Effector memory CD8-positive, alpha-beta T cell (primary cell): ENCODE measurements at places on chromosomes 5 and 9.

GRCh38 chr9:130226112-130226511 is 39.4 kb upstream of the HMCN2 start:
- no peak for DNase-seq
- H3K27me3 ChIP-seq: no peaks in the 10 kb centered on the region
- H3K4me3 ChIP-seq: no peak overlapping the region
- H3K36me3 ChIP-seq: peaks cover 6% of the 10 kb centered on the region

- no peaks in the 10 kb centered on the region for H3K27me3 ChIP-seq
- peaks cover 15% of the 10 kb centered on the region for H3K4me1 ChIP-seq
- no peak overlapping the region for H3K4me3 ChIP-seq
- peaks cover 10% of the 10 kb centered on the region for H3K36me3 ChIP-seq
- no peak for DNase-seq
- H3K27ac ChIP-seq: no peak overlapping the region
Observed at GRCh38 chr5:88279584-88279983, 10.9 kb upstream of the TMEM161B start.

DNA sequence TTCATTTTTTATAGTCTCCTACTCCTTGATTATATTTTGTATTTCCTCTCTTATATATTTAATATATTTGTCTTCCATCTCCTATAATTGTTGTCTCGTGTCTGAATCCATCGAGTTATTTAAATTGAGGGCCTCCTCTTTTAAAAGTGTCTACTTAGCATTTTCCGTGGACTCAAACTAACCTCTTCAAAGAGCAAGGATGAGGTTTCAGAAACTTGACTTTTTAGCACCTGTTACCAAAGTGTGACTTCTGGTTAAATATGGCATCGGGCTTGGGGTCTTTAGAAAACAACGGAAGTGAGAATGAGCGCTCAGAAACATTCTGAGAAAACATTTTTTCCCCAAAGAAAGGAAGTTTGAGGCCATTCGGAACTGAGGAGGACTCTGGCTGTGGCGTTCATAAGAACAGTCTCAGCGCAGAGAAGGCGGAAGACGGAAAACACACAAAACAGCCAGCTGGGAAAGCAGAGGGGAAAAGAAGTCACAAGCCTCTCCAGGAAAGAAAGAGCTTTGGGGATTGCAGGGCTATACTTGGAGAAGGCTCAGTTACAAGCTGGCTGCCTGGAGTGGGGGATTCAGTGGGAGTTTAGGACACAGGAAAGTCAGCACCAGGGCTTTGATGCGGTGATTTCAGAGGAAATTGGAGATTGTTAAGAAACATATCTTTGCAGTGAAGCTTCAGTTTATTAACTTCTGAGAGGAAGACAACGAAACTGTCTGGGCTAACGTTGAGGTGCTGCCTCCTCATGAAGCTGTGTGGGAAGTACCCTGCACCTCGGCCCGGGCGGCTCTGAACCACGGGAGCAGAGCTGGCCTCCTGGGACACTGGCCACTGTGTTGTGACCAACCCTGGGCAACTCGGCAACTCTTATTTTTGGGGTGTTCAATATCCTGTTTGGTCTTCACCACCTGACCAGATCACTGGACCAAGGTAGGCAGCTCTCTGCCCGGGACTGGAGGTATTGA is 25.1 kb upstream of the IRX2 start:
- no peak overlapping the region for H3K27ac ChIP-seq
- no peaks in the 10 kb centered on the region for H3K36me3 ChIP-seq
- no peaks in the 10 kb centered on the region for H3K27me3 ChIP-seq
- no peak for DNase-seq
- H3K4me1 ChIP-seq: no peaks in the 10 kb centered on the region

DNA sequence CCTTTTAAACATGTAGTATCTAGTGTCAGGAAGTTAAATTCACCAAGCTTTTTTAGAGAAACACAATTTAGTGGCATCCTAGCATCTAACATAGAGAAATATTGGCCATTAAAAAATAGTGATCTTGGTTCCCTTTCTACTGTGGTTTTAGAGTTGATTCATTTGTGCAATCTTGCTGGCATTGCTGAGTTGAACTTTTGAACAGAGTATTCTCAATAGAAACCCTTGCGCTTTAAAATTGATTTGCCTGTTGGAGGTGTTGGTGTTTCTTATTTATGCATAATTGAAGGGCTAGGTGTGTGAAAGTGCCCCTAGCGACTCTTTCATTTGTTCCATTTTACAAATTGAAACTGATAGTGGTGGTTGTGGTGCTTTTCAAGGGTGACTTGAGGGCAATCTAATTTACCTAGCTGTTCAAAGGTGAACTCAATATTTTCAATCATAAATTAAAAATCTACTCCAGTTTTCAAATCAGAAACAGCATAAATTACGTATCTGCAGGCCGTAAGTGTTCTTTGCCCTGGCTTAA is 73.0 kb upstream of the MPDZ start:
- H3K27ac ChIP-seq: no peak overlapping the region
- H3K36me3 ChIP-seq: no peaks in the 10 kb centered on the region
- H3K4me3 ChIP-seq: no peak overlapping the region

- H3K36me3 ChIP-seq: peaks cover 5% of the 10 kb centered on the region
- H3K4me1 ChIP-seq: peaks cover 20% of the 10 kb centered on the region
- H3K27me3 ChIP-seq: no peaks in the 10 kb centered on the region
Observed at GRCh38 chr9:136229096-136230065, 16.2 kb downstream of the QSOX2 start.

DNA sequence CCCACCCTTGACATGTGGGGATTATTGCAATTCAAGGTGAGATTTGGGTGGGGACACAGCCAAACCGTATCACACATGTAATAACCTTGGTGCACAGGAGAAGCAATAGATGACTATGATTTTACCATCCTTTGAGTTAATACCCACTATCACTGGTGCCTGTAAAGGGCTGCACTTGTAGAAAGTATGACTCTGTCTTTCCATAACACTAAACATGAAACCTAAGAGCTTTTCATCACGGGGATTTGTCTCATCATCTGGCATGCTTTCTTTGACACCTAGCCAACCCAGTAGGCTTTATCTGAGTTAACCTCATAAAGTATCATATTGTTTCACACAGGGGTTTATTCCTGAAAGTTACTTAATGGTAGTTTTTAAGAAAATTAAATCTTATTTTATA is 188.9 kb upstream of the TNC start:
- no peak for DNase-seq
- H3K36me3 ChIP-seq: no peaks in the 10 kb centered on the region
- H3K27ac ChIP-seq: no peak overlapping the region
- peaks cover 6% of the 10 kb centered on the region for H3K27me3 ChIP-seq
- no peaks in the 10 kb centered on the region for H3K4me1 ChIP-seq

- no peaks in the 10 kb centered on the region for H3K4me1 ChIP-seq
- no peaks in the 10 kb centered on the region for H3K27me3 ChIP-seq
- H3K27ac ChIP-seq: no peak overlapping the region
- H3K36me3 ChIP-seq: no peaks in the 10 kb centered on the region
- H3K4me3 ChIP-seq: no peak overlapping the region
- DNase-seq: no peak
Observed at GRCh38 chr9:17970277-17970676, 391.4 kb downstream of the SH3GL2 start.

GRCh38 chr9:97473717-97474116 is 27.7 kb upstream of the TMOD1 start:
- peaks cover 25% of the 10 kb centered on the region for H3K36me3 ChIP-seq
- no peak overlapping the region for H3K4me3 ChIP-seq
- no peaks in the 10 kb centered on the region for H3K4me1 ChIP-seq
- H3K27ac ChIP-seq: no peak overlapping the region

DNA sequence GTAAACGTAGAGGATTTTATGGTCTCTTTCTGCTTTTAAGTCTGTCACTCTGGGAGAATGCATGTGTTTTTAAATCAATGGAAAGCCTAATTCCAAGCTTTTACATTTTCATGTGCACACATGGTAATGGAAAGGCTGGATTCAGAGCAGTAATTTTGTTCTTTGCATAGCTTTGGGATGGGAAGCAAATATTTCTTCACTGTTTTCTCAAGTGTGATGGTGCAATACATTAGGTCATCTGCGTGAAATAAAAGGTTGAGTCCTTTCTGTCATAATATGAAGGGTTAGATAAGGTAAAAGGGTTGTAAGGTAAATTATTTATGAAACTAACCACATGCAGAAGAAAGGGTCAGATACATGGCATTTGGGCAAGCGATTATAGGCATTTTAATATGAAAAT is 88.2 kb upstream of the NR3C1 start:
- no peak overlapping the region for H3K27ac ChIP-seq
- no peaks in the 10 kb centered on the region for H3K4me1 ChIP-seq
- no peak overlapping the region for H3K4me3 ChIP-seq
- H3K36me3 ChIP-seq: no peaks in the 10 kb centered on the region
- no peak for DNase-seq
